Right renal cortex interstitium (tissue), 3 donors: ENCODE measurements at places on chromosomes 11 and 22.

- no peak for DNase-seq
Observed at GRCh38 chr11:66686801-66687750, 9.4 kb upstream of the RBM4B start.

DNA sequence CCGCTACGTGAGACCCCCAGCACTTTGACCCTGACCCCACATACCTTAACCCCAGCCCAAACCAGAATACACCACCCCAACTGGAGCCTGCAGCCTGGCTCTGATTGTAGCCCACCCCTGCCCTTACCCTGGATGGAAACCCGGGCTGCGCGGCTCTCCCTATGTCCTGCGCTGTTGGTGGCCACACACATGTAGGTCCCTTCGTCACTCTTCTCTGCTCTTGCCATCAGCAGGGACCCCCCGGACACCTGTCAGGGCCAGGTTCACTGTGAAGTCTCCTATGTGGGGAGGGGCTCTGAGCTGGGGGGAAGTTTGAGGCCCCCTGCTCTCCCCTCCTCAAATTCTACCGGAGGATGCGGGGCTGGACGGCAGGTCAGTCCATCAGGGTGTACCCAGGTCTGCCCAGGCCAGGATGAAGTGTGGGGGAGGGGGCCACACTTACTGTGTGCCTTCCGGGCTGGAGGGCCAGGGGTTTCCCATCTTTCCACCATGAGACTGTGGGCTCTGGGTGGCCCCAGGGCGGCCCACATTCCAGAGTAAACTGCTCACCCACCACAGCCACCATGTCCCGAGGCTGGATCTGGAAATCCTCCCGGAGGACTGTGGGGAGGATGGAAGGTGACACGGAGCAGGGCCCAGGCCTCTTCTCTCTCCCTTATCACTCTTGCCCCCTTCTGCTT, 1.5 kb downstream of the ROBO4 start:
- DNase-seq: no peak

DNA sequence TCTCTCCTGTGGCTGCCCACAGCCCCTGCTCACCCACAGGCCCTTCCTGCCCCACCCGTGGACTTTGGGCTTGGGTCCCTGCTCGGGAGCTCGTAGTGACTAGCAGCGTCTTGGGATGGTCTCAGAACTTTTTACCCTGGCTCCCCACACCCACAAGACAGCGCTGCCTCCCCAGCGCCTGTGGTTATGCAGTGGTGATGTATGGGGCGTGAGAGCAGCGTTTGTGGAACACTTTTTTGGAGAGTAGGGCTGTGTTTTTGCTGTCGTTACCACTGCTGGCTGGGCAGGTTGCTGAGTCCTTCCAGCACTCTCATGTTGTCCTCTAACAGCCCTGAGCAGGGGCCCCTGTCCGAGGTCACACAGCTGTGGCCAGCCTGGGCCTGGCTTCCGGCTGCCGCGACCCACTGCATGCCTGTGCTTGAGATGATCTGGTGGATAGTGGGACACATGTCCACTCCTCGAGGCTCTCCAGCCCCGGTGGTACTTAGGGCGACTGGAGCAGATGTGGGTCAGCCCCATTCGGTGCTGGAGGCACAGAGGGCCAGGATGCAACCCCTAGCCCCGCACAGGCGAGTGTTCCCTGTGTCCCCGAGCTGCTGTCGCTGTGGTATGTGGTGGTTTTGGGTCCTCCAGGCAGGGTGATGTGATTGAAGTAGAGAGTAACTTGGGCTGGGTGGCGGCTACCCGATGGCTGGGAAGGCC, 7.1 kb upstream of the GRAMD4 start:
- DNase-seq: no peak

GRCh38 chr11:121592708-121593107, 139.9 kb upstream of the SORL1-AS1 start:
- DNase-seq: no peak

DNA sequence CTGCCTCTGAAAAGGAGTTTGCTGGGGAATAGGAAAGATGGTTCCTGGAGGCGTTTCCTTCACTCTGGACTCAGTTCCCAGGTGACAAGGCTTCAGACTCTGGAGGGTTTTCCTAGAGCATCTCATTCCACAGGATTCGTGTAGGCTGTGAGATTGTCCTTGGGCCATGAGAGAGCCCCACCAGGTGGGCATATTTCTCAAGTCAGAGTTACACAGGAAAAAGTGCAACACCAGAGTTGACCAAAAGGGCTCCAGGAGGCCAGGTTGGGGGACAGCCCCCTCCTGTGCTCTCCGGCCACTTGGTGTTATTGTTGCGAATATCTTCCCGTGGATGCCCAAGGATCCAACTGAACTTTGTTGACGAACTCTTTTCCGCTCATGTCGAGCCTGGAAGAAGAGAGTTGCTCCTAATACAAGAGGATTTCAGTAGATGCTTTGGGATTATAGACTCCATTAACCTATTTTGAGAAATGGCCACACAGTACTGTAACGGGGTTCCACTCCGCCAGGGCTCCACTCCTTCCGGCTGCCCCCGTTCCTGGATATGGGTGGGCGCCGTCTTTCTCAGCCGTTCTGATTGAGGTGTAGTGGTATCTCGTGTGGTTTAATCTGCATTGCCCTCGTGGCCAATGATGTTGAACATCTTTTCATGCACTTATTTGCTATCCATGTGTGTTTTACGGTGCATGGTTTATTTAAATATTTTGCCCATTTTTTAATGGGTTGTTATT, 580.3 kb downstream of the BRD1 start:
- no peak for DNase-seq

- no peak for DNase-seq
Observed at GRCh38 chr11:3152471-3153110, 12.5 kb downstream of the OSBPL5 start.

DNA sequence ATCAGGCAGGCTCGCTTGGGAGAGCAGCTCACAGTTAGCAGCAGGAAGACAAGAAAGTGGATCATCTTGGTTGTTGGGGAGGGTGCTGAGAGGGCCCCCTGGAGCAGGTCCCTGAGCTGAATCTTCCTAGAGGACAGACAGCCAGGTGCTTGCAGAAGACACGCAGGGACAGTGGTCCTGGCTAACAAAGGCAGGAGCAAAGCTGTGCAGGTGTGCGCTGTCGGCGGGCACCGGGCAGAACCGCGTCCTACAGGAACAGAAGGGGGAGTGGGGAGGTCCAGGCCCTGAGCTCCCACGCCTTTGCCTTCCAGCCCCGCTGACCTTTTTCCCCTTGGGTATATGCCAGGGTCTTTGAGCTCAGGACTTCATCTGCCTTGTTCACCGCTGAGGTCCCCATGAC, 30.1 kb upstream of the PARVB start:
- DNase-seq: no peak

DNA sequence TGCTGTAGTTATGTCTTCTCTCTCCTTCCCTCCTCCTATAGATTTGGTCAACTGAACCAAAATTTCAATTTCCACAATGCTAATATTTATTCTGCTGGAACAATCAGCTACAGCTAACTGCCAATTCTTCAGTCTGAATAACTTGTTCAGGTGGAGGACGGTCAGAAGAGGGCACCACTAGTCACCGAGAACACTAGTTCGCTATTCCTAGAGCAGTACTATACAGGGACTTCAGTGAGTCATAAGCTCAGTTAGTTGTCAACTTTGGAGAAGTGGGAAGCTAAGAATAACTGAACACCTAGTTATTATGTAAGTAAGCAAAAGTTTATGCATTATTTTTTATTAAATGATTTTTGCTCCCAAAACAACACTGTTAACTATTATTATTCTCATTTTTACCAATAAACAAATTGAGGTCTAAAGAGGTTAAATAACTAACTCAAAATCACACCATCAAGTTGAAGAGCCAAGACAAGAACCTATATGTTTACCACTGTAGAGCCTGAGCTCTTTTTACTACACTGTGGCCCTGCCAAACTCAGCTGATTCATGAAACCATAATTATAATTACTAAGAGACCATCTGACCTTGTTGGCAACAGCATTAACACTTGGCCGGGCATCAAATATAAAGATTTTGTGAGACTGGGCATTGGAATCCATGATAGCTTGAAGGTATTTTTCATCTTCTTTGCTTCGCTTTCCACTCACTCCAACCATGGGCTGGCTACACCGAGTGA, 59.0 kb downstream of the CEP57 start:
- DNase-seq: no peak

- no peak for DNase-seq
Observed at GRCh38 chr11:62315431-62315830, 16.6 kb upstream of the SCGB1D4 start.

GRCh38 chr22:38751422-38752346, 4.1 kb downstream of the SUN2 start:
- no peak for DNase-seq

- DNase-seq: no peak
Observed at GRCh38 chr11:87300640-87301380, 263.1 kb downstream of the TMEM135 start.

DNA sequence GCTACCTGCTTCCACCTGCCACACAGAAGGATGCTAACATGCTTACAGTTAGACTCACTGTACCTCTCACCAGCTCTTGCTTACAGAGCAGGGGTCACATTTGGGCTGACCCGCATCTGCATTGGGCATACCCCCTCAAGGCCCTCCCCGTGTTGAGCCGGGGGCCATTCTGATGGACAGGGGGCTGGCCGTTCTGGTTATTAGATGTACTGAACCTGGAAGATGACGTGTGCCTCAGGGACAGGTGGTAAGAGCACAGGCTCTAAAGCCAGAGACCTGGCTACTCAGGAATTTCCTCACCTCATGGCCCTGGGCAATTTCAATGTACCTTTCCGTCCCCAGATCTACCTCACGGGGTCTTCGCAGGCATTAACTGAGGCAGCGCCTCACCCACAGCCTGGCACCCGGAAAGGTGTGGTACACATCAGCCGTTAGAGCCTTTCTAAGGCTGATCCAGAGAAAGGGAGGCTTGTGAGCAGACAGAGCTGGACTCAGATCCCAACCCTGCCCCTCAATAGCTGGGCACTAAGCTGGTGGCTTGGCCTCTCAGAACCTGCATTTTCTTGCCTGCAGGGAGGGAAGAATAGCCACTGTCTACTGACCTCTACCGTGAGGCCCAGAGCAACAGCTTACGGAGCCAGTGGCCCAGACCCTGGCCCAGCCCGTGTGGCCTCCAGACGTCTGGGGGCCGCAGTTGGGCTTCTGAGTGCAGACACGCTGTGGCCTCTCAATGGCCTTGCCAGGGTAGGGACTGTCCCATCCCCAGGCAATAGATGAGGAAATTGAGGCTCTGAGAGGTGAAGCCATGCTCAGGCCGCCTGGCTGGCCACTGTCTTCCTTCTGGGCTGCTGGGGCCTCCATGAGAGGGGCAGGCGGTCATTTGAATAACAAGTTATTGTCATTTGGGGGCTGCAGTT, 100.6 kb downstream of the MORC2 start:
- DNase-seq: no peak

GRCh38 chr11:97516688-97517087, 1126.9 kb downstream of the JRKL start:
- DNase-seq: no peak

DNA sequence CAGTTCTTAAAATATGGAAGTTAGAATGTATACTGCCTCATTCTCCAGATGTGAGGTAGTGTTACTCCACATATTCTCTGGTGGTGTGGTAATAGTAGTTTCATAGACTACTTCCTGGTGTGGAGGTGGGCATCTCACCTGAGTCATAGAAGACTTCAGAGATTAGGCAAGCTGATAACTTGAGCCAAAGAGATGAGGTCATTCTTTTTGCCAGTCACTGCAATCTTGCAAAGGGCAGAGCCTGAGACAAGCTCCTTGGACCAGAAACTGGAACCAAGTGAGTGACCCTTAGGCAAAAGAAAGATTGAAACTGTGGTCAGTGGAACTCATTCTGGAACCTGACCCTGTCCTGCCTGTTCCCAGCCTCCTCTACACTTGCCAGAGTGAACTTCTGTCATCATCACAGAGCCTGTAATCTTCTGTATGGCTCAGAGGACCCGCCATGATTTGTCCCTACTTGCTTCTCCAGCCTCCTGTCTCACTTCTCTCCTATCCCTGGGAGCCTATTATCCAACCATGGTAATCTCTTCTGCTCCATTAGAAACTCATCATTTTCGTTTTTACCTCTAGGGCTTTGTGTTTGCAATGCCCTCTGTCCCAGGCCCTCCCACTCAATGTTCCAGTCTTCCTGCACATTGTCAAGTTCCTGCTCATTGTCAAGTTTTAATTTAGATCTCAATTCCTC, 10.6 kb upstream of the CCDC83 start:
- DNase-seq: no peak

- DNase-seq: no peak
Observed at GRCh38 chr11:31237819-31238760, 131.4 kb downstream of the DCDC1 start.

DNA sequence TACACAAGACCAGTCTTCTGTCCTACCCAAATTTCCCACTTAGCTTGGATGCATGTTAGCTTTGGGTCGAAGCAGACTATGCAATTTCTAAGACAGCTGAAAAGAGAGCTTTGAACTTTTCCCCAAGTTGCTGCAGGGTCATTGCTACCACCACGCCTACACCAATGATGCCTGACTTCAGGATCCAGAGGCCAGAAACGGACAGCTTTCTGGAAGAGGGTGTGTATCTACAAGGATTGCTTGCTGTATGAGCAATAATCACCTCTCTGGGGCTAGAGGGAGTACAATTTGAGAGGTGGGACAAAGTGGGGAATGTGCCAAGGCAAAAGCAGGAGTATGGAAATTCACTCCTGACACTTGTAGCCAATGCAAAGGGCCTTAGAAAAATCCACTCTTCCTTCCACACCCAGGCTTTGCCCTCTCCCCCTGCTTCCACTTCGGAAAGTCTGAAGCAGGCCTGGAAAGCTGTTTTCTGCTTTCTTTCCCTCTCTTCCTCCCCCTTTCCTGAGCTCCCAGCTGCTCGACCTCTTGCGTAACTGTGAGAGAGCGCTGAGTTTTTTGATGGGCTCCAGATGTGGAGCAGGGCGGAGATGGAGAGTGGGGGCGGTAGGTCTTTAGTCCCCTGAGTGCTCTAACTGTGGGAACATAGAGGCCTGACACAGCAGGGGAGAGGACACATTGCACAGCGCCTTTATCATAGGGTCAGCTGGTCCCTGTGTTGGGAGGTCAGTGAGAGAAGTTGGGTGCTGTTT, 2.1 kb upstream of the PHLDB1 start:
- DNase-seq: peak; percentile 87

GRCh38 chr11:112555491-112556364, 295.1 kb upstream of the PLET1 start:
- DNase-seq: peak; percentile 13

DNA sequence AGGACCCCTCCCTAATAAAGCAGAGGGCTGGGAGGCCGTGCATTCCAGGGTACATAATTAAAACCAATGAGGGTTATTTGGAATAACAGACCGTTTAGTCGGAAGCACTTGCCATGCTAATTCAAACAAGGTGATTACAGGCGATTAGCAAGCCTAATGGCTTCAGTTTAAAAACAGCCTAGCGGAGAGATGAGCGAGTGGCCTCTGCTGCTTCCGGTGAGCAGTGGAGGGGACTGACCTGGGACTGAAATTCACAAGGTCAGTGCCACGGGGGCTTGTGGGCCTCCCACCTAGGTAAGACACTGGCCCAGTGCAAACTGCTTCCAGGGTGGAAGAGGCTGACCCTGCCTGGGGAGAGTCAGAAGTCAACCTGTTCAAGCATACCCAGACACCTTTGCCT, 56.8 kb upstream of the ALX4 start:
- no peak for DNase-seq

DNA sequence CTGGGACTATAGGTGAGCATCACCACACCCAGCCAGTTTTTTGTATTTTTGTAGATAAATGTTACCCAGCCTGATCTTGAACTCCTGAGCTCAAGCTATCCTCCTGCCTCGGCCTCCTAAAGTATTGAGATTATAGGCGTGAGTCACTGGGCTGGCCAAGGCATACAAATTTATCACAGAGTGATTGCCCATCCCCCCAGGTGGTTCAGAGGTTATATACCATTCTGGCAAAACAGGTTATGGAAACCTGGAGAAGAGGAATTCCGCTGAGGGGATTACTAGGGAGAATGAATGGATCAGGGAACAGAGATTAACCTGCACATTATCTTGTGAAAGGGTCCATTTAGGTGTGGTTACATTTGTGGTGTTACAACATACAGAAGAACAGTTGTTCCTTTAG, 8.1 kb downstream of the ATG13 start:
- DNase-seq: no peak
